Stimulated activated naive CD4-positive, alpha-beta T cell (primary cell): ENCODE measurements at places on chromosomes 6 and 20.

DNA sequence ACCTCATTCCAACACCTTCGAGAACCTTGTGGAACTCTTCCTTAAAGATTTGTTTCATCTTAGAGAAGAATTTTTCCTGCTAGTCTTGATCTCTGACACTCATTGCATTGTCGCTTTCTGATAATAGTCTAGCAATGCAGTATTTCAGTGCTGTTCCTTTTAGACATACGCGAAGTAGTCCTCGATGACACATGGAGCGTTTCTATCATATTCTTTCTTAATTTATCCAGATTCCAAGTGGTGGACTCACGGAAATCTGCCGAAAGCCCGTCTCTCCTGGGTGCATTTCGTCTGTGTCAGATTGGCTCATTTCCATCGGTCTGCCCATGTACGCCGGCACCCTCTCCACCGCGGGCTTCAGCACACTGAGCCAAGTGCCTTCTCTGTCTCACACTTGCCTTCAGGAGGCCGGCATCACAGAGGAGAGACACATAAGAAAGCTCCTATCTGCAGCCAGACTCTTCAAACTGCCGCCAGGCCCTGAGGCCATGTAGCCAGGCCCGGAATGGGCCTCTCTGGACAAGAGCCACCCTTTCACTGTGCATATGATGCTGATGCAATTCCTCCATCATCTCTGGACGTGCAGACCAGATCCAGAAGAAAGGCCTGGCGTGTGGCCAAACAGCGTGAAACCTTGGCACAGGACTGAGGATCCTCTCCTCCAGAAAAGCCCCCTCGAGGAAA is 198.6 kb upstream of the UST start:
- DNase-seq: no peak

- no peak for DNase-seq
These were observed 512.5 kb downstream of the BCKDHB start for GRCh38 chr6:80618953-80619352.

DNA sequence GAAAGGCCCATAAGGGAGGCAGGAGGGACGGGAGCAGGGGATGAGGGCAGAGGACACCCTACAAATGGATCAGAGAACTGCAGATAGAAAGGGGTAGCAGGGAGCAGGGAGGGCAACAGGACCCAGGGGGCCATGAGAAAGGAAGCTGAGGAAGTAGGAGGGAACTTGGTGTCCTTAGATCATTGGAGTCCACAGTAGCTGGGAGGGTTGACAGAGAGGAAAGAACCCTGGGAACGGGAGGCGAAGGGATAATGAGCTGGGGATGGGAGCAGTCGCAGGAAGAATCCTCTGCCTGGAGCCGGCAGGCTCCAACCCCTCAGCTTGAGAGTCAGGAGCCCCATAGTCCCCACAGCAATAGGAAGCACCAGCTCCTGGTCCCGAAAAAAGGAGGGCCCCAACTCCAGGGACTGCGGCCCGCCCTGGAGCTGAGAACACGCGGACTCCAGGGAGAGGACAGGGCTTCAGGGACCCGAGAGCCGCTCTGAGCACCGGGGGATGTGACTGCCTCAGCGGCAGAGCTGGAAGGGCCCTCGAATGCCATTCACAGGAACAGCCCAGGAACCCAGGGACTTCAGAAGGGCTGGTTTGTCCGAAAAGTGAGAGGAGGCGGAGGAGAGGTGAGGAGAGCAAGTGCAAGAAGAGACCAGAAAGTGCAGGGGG is 32.7 kb downstream of the HLA-A start:
- DNase-seq: no peak

DNA sequence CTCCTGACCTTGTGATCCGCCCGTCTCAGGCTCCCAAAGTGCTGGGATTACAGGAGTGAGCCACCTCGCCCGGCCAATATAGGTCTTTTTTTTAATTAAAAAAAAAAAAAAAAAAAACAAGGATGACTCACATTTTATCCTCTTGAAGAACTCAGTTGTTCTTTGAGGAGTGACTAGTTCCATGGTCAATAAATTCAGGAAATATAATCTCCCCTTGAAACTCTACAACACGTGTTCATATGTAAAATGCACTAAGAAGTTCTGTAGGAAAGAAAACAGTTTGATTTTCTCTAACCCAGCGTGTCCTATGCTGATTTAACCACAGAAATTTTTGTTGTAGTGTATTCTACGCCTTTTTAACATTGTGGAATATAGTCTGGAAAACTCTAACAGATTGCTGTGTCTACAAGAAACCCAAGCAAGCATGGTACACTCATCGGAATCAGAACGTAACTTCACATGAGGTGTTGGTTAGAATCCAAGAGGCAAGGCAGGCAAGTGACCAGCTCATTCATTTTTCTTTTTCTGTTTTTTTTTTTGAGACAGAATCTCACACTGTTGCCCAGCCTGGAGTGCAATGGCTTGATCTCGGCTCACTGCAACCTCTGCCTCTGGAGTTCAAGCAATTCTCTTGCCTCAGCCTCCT is 79.0 kb upstream of the ZNF217 start:
- no peak for DNase-seq

GRCh38 chr20:52190437-52191131 is 995 bp downstream of the ZFP64 start:
- DNase-seq: peak; percentile 46

GRCh38 chr6:391559-392440 is at the start of gene IRF4:
TSS of gene IRF4 (plus strand) at chr6:391752. CDS start at chr6:393153, 1,401 bp downstream.
- DNase-seq: peak; percentile 34

DNA sequence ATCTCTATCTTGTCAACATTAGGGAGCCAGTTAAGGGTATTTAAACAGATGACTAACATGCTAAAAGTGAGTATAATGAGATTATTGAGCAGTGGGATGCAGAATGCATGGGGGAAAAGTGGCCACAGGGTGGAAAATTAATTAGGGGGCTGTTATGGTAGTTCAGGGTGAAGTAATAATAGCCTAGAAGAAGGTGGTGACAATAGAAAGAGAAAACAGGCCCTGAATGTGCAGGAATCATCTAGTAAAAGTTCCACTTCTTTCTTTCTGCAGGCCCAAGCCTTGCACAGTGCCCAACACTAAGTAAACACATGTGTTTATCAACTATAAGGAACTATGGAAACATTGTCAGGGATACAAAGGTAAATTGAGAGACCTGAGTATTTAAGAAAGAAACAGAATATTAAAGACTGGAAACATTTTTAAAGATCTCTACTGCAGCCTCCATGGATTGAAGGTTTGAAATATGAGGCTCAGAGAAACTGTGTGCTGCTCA is 7.1 kb upstream of the MYB start:
- DNase-seq: no peak

DNA sequence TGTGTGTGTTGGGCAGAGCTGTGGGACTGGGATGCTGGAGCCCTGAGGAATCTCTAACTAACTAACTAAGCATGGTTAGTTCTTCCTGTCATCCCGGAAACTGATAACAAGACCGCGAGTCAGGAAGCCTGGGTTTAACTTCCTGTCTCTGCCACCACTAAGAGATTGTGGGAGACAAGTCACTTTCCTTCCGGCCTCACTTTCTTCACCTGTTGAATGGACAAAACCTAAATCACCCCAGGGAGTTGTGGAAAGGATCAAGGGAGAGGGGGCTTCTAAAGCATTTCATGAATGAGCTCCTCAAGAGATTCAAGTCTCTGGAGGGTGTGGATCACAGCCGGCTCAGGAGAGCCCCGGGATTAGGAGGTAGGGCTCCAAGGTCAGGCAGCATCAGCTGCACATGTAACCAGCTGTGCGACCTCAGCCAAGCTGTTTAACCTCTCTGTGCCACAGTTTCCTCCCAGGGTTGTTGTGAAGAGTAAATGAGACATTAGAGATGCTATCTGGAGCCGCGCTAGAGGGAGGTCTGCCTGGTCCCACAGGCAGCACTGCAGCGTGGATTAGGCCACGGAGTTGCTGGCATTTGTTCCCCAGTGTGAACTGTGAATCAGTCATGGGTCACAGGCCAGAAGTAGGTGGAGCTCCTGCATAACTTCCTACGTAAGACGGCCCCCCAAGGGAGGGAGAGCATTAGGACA is 105.1 kb downstream of the TOX2 start:
- DNase-seq: no peak

GRCh38 chr6:162156146-162156545 is 571.4 kb downstream of the PRKN start:
- DNase-seq: no peak

DNA sequence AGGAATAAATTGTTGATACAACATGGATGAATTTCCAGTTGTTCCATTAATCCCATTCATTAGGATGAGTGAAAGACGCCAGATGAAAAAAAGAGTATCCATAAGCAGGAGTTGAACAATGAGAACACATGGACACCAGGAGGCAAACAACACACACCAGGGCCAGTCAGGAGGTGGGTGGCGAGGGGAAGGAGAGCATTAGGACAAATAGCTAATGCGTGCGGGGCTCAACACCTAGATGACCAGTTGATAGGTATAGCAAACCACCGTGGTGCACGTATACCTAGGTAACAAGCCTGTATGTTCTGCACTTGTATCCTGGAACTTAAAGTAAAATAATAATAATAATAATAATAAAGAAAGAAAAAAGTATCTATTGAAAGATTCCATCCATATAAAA is 11.1 kb downstream of the PCED1A start:
- DNase-seq: no peak

DNA sequence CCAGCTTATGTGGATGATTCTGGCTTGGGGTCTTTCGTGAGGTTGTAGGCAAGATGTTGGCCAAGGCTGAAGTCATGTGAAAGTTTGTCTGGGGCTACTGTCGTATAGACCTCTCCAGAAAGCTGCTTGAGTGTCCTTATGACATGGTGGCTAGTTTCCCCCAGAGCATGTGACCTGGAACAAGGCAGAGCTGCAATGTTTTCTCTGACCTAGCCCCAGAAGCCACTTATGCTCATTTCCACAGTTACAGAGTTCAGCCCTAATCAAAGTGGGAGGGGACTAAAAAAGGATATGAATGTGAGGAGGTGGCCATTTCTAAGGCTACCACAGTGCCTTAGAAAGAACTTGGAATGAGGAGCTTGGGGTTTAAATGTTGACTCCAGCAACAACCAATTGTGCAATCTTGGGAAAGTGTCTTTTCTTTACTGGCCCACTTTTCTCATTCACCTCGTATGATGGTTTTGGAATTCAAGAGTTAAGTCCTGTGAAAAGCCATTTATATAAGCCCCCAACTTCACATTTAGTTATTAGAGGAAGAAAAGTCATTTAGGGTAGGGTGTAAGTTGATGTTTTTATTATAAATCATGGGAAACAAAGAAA is 5.9 kb upstream of the ASXL1 start:
- DNase-seq: no peak

DNA sequence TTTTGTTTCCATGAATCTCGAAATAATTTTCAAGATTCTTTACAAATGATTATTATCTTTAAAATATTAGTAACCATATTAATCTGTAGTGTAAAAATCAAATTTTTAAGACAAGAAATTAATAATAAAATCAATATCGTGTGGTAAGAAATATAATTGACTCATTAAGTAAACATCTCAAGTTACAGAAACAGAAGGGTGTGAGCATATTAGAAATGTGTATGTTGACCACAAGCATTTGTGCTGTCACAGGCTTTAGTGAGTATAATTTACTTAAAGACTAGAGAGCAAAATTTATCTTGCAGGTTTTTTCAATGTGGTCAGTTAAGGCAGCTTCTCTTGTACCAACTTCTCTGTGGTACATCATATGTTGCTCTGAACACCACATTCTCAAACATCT is 566.5 kb upstream of the IRAK1BP1 start:
- no peak for DNase-seq

DNA sequence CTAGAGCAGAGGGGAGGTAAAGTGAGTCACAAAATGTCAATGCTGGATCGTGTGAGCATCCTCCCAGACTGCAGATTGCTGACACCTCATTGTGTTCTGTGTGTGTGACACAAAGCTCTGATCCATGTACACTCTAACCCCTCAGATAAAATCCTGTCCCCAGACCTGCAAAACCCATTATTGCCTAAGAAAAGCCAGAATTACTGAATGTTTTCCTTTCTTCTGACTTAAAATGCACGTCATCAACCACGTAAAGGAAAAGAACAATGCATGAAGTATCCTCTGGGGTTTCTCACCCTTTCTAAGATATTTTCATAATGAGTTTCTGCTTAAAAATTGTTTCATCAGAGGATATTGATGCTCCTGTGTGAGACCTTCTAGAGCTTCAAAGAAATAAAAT is 218.0 kb upstream of the PREP start:
- no peak for DNase-seq

DNA sequence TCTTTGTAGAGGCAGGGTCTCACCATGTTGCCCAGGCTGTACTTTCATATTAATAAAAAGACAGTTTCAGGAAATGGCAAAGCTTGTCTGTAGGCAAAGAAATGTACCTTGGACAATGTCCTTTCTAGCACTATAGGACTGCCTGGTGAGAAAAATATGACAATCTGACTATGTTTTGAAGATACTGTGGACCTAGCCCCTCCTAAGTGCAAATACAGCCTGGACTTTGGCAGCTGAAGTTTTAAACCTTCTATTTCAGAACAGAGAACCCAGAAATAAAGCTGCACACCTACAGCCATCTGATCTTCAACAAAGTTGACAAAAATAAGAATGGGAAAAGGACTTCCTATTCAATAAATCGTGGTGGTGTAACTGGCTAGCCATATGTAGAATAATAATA is 18.9 kb upstream of the IL17A start:
- DNase-seq: no peak

- no peak for DNase-seq
These were observed 720.6 kb downstream of the RFPL4B start for GRCh38 chr6:113067612-113068275.

GRCh38 chr6:99219788-99220187 is 129.7 kb downstream of the FAXC start:
- no peak for DNase-seq

DNA sequence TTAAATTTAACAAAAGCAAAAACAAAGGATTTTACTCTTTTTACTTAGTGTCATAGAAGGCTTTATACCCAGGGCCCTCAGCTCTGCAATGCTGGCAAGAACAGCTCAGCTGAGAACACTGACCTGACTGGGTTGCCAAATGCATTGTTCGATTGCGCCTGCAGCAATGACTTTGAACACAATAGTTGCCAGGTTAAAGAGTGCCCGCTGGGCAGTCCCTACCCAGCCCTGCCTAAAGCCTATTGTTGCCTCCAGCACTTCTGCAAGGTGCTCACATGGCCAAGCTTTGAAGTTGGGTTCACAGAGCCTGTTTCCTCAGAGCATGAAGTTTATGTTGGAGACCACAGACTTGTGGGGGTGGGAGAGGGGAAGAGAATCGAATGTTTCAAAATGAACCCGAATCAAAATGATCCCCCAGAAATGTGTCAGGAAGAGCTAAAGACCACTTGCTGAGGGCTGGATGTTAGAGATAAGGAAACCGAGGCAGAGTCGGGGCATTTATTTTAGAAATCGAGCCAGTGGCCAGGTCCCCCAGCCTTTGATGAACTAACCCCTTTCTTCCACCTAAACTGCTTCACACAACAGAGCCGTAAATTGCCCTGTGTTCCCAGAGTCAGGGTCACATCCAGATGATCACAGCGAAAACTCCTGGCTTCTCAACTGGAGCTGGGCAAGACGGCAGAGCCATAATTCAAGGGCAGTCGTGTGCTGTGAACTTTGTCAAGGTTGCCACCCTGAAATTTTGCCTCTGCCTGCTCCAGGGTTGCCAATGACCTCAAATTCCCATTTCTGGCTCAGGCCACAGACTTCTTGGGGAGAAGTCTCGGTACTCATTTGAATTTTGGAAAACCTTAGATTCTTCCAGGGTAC is 55.0 kb downstream of the FOXA2 start:
- no peak for DNase-seq
